Stimulated activated CD8-positive, alpha-beta memory T cell treated with anti-CD3 and anti-CD28 coated beads, Interleukin-12 subunit alpha, Interleukin-12 subunit beta, amount 100 ng/mL, for 1 hour (primary cell): ENCODE measurements at places on chromosomes 1 and 21.

- DNase-seq: no peak
Measured at GRCh38 chr1:42734201-42735035, 5.6 kb downstream of the CLDN19 start.

DNA sequence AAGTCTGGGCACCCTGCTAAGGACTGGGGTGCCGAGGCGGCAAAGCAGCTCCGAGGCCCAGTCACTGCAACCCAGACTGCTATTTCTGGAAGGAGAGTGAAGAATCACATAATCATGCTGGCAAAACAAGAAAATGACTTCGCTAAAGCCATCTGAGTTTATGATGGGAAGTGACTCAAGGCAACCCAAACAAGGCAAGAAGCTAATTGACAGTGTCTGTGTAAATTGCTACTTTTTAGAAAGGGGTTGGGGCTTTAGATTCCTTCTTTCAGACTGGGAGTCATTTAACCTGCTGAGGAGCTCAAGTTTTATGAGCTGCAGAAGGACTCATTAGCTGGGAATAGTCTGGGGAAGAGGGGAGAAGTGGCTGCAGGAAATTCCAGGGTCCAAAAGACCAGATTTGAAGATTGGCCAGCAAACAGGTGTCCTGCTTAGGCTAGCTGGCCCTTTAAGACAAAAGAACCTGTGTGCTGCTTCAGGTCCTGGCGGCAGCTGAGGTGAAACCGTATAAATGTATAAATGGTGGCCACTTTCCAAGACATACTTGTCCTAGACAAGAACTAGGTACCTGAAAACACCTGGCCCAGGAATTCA is 28.1 kb downstream of the TSHB start:
- DNase-seq: no peak

- no peak for DNase-seq
Measured at GRCh38 chr1:16352842-16353535, 709 bp upstream of the FBXO42 start.

- DNase-seq: no peak
Measured at GRCh38 chr1:66333466-66334199, 200.3 kb upstream of the SGIP1 start.

- DNase-seq: no peak
Measured at GRCh38 chr1:184315254-184315653, 71.6 kb upstream of the C1orf21 start.

- DNase-seq: no peak
Measured at GRCh38 chr1:8423692-8424538, 106.0 kb downstream of the SLC45A1 start.

- no peak for DNase-seq
Measured at GRCh38 chr1:223330466-223330865, 33.5 kb downstream of the SUSD4 start.

- no peak for DNase-seq
Measured at GRCh38 chr1:183075861-183076260, 52.6 kb downstream of the LAMC1 start.

DNA sequence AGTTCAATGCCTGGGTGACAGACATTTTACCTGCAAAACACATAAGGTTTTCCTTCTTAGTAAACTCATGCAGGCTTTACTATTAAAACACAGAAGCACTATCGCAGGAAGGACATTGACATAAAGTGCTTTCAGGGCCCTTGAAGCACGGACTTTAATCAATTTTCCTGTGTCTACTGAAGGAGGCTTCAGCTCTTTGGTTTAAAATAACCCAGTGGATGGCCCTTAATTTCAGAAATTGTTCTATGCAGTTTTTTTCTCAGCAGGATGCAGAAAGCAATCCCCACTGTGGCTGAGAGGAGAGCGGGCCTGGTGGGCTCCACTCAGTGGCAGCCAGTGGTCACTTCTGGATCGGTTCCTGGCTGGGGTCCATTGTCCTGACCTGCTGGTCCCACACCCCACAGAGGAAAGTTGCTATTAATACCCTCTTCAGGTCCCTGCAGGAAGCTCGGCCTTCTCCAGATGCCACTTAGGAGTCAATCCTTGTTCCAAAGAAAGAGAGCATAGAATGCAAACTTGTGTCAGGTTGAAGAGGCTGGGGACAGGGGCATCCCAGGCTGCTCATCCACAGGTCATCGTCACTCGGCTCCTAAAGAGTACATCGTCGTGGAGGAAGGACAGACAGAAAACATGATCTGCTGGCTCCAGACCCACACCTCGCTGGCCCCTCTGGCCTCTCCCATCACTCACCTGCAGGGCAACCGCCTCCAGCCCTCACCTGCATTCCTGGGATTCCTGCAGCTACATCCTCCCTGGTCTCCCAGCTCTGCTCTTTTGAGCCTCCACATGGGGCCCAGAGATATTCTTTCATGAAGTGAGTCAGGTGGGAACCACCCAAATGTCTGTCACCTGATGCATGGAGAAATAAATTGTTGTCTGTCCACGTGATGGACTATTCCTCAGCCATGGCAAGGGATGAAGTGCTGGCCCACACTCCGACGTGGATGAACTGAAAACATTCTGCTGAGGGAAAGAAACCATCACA is 153.1 kb downstream of the PSMG1 start:
- DNase-seq: no peak

- DNase-seq: no peak
Measured at GRCh38 chr1:8525216-8525557, 207.3 kb downstream of the SLC45A1 start.

- no peak for DNase-seq
Measured at GRCh38 chr1:41742219-41742618, 176.5 kb downstream of the HIVEP3 start.

DNA sequence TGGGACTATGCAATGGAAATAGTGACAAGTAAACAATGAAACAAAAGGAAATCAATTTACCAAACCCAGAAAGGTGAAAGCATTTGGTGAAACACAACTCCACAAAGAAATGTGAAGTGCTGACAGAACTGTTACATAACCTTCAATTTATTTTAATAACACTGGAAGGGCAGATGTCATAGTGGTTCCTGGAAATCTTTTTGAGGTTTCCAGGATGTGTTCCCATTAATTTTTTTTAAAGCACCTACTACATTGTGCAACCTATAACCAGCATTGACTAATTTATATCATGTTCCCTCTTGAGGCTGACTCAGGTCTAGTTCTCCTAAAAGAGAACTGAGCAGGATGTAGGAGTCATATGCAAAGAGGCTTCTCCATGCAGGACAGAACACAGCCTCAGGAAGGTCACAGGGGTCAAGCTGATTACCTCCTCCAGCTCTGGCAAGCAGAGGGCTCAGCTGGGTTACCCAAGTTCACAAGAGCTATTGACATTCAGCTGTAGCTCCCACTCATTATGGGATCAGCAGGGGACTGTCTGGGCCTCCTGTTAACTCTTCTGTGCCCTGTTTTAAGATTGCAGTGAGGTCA is 157.1 kb upstream of the NRIP1 start:
- no peak for DNase-seq

GRCh38 chr1:98386675-98387440 is 274.7 kb upstream of the SNX7 start:
- no peak for DNase-seq

DNA sequence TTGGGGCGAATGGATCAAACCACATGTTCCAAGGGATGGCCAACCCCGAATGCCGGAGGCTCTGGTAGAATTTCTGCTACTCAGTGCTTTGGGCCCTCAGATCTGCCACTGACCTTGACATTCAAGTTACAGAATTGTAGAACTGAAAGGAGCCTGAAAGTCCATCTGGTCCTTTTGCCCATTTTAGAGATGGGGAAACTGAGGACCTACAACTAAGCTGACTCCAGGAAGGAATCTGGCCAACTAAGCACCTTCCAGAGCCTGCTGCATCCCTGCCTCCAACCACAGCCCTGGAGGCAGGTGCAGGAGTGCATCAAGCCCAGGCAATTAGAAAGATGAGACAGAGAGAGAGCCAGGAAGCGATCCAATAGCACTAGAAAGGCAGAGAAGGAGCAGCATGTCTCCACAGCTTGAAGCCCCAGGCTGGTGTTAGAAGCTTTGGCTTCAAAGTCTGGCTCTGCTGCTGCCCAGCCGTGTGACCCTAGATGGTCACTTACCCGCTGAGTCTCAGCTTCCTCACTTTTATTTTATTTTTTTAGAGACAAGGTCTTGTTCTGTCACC is 1.3 kb upstream of the CTRC start:
- no peak for DNase-seq

DNA sequence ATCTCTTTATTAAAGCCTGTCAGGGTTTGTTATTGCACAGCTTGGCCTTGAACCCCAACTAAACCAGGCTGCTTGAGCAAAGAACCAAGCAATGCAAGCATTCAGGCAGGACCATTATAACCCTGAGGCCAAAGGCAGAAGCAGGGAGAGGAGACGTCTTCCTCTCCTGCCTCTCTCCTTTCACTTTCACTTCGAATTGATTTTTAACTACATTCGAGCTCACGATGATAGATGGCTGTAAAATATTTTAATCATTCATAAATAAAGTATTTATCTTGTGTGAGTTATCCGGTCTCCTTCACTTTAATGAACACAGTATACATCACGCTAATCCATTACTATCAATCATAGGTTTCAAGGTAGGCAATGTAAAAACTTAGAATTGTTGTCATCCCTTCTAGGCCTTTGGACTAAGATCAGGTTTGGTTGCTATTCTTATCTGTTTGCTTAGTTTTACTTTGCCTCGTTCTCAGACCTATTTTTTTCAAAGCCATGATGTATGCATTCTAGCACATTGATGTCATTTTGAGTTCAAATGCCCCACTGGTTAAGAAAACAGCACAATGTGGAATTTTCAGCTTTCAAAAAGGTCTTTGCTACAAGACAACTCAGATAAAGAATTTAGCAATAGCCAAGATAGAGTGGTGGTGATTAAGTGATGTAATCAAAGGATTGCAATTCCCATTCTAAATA is 480.2 kb upstream of the RUNX1 start:
- no peak for DNase-seq

- no peak for DNase-seq
Measured at GRCh38 chr1:173202424-173203145, 4.5 kb downstream of the TNFSF4 start.

DNA sequence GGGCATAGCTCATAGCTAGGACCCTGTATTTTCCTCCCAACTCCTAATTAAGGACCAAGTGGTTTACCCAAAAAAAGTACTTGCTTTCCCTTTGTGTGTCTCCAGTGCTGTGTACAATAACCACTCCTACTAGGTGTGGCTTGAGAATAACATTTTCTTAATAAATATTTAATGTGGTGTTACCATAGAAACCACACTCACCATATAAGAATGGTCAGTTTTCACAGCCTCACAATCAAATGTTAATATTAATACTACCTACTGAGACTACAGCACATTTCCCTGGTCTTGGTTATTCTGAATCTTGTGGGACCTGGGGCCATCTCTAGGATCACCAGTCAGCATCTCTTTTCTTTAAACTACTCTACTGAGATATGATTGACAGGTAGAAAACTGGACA is 83.5 kb upstream of the BCAR3 start:
- DNase-seq: no peak

DNA sequence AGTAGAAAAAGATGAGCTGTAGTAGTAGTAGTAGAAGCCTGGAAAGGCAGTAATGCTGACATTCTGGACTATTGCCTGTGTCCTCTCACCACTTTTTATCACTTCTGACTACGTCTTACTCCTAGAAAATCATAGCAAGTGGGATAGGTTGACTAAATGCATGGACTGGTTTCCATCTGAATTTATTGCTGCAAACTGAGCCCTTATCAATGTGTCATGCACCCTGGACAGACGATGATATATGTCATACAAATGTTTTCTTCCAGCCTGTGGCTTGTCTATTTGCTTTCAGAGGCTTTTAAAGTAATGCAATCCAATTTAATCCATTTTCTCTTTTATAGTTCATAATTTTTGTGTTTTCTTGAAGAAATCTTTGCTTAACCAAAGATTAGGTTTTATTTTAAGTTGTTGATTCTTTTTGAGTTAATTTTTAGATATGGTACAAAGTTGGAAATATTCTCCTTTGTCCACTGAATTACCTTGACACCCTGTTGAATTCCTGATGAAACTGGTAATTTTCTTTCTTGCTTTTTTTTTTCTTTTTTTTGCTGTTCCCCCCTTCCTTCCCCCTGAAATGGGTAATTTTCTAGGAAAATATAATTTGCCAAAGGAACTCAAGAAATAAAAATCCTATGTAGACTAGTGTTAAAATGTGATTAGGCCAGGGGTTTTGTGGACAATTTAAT is 47.1 kb downstream of the PHACTR4 start:
- DNase-seq: no peak

DNA sequence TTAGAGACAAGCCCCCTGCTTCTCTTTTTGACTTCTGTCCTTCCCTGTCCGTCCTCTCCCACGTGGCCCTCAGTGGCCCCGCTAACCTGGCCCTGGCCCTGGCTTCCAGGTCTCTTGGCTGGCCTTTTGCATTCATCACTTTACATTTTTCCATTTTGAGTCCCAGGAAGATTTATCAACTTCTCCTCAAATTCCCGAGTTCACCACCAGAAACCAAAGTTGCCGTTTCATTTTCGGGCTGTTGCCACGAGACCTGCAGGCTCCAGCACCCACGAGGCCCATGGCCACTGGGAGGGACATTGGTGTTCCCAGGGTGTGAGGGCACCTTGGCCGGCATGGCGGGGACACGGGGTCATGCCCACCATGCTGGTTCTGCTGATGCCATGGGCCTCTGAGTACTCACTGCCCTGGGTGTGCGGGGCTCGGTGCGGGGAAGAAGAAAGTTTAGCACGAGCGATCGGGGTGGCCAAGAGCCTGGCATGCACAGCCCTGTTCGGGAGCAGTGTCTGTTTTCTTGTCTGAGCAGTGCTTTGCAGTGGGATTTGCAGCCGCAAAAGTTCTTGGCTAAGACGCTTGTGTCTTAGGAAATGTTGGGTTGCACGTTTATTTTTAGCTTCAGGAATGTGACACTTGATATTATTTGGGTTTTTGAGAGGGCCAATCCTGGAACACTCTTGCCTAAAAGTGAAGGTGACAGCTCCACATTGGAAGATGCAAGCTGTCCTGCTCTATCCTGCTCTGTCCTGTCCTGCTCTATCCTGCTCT is 40.4 kb upstream of the ADARB1 start:
- DNase-seq: no peak

- no peak for DNase-seq
Measured at GRCh38 chr1:50973875-50974617, 4.0 kb downstream of the CDKN2C start.

- no peak for DNase-seq
Measured at GRCh38 chr1:178034676-178035075, 59.2 kb upstream of the RASAL2 start.

DNA sequence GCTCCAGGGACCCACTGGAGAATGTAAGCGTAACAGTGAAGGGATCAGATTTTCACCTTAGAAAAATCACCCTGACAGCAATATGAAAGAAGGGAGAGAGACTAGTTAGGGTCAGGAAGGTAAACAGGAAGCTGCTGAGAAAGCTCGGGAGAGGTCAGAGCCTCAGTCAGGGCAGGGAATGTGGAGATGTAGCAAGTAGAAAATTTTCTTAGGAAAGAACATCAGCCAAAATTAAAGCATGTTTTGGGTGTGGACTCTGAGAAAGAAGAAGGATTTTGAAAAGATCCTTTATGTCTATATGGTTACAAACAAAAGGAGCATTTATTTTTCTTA is 16.7 kb upstream of the ERICH3 start:
- DNase-seq: no peak
